ENCODE measurements at places on chromosomes 1 and 21.

DNA sequence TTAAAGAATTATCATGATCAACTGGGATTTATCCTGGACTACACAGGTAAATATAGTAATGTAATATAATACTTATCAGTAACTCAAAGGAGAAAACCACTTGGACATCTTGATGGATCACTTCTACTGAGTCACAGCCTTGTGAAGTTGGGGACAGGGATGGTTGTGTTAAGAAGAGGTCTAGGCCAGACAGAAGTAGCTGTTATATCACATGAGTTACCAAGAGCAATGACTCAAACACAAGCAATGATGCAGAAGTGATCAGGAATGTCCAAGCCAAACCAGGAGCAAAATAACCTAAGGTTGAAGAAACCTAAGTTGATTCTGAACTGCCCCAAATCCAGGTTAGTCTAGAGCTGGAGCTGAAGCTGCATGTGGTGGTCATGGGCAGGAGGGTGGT, 424.5 kb upstream of the DAB1 start:
- no peak for DNase-seq

- DNase-seq: no peak
Measured at GRCh38 chr1:241836941-241837340, 11.1 kb upstream of the EXO1 start.

- no peak for DNase-seq
Measured at GRCh38 chr1:203871114-203871880, 9.9 kb downstream of the SNRPE start.

DNA sequence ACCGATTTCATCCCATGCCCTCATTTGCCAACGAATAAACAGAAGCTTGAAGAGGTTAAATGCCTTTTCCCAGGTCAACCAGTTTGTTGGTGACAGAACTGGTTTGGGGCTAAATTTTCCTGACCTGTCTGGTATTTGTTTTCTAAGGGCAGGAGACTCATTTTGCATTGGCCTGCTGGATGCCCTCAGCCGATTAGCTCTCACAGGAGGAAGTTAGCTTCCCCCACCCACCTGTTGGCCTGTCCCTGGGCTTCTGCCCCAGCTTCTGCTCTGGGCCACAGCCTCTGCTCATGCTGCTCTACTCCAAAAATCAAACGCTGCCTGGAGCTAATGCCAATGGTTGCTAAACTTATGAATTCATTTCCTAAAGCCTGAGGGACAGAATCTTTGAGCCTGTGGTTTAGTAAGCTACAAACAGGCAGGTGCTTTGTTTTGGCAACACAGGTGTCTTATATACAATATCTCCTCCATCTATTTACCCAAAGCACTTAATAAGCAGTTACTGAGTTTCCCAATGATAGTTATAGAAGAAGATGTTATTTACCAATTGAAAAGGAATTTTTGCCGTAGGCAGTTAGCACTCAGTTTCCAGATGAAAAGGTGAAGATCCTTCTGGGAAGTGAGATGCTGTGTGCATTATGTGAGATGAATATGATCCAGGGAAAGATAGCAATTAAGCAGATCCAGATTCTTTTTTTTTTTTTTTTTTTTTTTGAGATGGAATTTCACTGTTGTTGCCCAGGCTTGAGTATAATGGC, 82.3 kb downstream of the TM2D1 start:
- DNase-seq: no peak

DNA sequence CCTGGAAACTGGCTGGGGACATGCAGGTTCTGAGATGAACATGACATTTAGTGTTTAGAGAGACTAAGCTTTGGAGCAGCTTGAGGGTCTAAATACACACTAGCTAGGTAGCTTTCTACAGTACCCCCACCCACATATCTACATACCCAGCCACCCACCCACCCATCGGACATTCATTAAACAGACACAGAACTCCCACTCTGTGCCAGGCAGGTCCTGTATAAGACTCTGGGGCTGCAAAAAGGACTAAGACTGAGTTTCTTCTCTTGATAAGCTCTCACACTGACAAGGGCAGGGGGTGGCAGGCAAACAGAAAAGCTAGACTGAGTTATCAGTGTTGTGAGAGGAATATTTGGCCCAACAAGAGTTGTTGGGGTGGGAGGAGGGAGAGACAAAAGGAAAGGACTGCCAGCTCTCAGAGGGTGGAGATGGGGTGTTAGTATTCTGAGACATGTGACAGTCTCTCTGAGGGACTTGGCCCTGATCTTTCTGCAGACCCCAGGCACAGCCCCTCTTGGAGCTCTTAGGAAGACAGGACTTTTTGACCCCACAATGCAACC, 6.8 kb downstream of the MAP7D1 start:
- no peak for DNase-seq

- no peak for DNase-seq
Measured at GRCh38 chr1:30834253-30834652, 74.3 kb downstream of the SDC3 start.

- DNase-seq: no peak
Measured at GRCh38 chr1:225595452-225595851, 57.5 kb downstream of the ENAH start.

DNA sequence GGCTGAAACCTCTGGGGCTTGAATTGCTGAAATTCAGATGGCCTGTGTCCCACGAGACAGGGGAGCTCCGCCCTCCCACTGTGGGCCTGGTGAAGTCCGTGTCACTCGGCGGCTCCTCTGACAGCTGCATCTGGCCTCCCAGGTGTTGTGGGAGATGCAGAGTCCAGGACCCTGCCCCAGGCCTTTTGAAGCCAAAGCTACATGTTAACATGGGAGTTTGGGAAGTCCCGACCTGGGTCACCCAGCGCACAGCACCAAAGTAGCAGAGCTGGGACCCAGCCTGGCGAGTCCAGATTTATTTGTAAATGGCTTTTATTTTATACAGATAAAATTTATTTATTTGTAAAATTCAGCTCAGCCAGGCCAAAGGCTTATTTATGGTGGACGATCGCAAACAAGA, 28.9 kb downstream of the SLC37A1 start:
- no peak for DNase-seq

- no peak for DNase-seq
Measured at GRCh38 chr21:32978331-32979270, 47.1 kb upstream of the OLIG2 start.

GRCh38 chr1:77538956-77539518, 143.4 kb downstream of the ZZZ3 start:
- no peak for DNase-seq

GRCh38 chr1:224637515-224637914, 21.4 kb downstream of the CNIH3 start:
- no peak for DNase-seq

DNA sequence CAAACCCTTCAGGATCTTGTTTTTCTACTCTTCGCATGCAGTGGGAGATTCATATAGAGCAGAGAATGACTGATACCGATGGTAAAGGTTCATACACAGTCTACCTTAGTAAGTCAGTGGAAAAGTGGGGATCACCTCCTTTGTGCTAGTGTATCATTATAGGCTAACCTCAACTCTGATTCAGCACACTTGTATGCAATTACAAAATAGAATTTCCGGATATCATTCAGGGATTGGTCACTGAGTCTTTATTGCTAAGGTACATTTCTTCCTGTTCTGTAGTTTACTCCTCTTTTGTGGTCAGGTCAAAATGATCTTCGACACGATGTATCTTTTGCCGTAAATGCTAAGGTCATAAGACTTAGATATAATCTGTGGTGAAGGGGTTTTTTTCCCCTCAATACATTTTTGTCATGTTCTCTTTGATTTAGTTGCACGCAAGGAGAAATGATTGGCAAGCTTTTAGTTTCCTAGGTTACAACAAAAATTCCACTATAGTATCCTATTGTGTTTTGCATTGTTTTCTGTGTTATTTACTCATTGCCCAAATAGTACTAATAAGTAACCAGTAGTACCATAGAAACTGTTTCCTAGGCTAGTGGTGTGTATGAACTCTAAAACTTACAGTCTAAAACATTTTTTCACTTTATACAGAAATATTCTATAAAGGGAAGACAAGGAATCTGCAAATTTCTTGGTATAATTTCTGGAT, 35.7 kb upstream of the PLA2G4A start:
- DNase-seq: no peak

DNA sequence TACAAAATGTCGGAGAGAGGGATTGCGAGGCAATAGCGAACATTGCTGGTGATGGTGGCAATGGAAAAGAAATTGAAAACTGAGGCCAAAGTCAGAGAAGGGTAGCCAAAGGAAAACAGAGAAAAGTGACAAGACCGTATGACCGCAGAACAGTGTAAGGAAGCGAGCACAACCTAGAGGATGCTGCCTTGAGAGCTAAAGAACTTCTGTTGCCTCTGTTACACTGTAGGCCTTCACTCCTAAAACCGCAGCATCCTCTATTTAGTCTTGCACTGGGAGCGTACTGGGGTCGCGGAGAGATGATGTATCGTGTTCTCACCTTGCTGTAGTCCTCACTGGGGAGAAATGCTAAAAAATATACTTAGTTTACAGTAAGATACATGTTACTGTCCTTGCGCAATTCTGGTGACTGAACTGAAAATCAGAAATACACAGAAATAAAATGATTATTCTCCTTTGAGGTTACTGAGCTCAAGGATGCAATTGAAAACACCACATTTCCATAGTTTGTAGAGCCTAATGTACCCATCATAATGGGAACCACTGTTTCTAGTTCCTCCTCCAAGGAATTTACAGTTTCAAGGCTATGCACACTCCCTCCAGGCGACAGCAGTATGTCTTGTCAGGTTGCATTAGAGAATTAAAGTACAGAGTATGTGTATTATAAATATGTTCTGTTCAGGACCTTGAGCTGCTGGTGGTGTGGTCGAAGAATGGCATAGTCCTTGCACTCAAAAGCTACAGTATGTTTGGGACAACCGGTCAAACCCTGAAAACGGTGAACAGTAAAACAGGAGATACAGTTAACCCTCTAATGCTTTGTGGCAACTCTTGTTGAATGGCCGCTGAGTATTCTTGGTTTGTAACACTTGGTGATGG, 1.3 kb downstream of the NEK7 start:
- no peak for DNase-seq

DNA sequence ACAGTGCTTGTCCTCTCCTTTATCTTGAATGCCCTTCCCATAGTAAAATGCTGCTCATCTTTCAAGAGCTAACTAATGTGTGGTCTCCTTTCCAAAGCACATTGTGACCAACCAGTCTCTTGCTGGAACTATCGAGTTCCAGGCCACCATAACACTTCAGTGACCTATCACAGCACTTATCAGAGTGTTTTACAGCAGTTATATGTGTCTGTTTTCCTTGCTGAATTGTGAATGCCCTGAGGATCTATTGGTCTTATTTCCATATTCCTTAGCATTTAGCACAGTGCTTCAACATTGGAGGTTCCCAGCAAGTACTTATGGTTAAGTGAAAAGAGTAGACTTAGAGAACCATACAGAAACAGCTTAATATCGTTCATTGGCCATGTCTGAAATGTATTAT, 264.3 kb downstream of the DYRK1A start:
- DNase-seq: no peak

GRCh38 chr1:42888013-42888633, 41.7 kb downstream of the ZNF691 start:
- DNase-seq: no peak

DNA sequence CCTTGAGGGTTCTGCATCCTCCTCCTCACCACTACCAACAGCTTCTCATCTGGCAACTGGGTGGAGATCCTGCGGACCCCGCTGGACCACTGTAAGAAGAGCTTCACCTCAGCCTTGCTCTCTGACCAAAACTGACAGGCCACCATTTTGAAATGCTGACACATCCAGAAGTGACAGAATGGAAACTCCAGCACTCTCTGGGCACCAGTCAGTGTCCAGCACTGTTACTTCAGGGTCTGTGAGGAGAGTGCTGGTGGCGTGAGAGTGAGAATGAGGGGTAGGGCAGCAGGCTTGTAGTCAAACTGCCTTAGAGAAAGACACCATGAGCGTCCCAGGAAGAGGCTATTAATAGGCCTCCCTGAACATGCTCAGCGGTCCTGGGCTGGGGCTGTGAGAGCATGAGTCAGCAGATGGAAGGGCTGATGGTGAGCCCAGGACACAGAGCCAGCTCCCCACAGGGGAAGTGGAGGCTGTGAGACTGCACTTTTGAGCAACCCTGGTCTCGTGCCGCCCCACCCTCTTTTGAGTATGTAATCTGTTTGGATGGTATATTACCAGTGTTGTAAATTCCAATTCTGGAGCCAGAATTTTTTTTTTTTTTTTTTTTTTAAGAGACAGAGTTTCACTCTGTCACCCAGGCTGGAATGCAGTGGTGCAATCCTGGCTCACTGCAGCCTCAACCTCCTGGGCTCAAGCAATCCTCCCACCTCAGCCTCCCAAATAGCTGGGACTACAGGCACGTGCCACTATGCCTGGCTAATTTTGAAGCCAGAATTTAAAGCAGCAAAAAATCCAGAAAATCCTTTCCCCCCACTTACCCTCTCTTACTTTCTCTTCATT, 34.4 kb upstream of the SLC30A1 start:
- DNase-seq: no peak

GRCh38 chr1:94552071-94552586, 10.6 kb upstream of the F3 start:
- no peak for DNase-seq

DNA sequence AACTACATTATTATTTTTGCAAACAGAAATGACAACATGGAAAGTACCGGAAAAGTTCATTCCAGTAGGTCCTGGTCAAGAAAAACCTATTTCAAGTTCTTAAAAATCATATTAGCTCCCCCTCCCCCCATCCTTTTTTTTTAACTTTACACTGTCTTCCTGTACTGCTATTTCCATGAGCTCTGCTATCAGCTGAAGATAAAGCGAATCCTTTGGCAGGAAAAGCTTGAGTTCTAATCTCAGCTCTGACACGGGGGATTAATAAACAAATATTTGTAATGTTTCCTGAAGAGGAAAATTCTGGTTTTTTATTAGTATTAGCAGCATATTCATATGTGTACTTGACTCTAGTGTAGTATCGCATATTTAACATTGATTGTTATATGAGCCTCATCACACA, 190.7 kb upstream of the ESRRG start:
- no peak for DNase-seq

GRCh38 chr1:197393772-197394171, 125.7 kb downstream of the CRB1 start:
- DNase-seq: no peak

- DNase-seq: no peak
Measured at GRCh38 chr1:158611916-158612315, 6.8 kb downstream of the OR10Z1 start.

GRCh38 chr1:239795304-239795703, 296.4 kb upstream of the FMN2 start:
- no peak for DNase-seq

GRCh38 chr1:232704256-232704655, 74.3 kb upstream of the SIPA1L2 start:
- no peak for DNase-seq

GRCh38 chr1:106954661-106955229, 101.7 kb upstream of the PRMT6 start:
- no peak for DNase-seq

DNA sequence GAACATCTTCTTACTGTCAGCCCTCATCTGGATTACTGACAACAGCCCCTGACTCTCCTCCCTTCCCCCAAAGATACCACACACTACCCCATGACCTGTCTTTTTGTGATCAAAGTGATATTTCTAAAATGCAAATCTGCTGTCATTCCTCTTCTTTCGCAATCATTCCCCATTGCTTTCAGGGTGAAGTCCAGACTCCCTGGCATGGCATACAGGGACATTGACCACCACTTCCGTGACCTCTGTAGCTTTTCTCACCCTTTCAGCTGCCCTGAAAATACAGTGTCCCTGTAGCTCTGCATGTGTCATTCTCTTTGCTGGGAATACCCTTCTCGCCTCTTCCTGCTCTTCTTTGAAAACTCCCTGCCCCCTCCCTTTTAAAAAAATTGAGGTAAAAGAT, 4.1 kb downstream of the SERINC2 start:
- DNase-seq: no peak

GRCh38 chr1:233631810-233632405, 18.0 kb downstream of the KCNK1 start:
- DNase-seq: no peak

Data from stimulated activated CD4-positive, alpha-beta T cell treated with anti-CD3 and anti-CD28 coated beads, Interleukin-1b, Interleukin-23, amount 100 ng/mL, for 4 hours (primary cell).